Spleen (tissue), 13 donors: ENCODE measurements at places on chromosomes 2 and 18.

- no peaks in the 10 kb centered on the region for H3K27me3 ChIP-seq
- no peaks in the 10 kb centered on the region for H3K4me1 ChIP-seq
- H3K36me3 ChIP-seq, result no peaks in the 10 kb centered on the region
- H3K4me3 ChIP-seq, result no peak overlapping the region
- DNase-seq, result no peak
- H3K27ac ChIP-seq, result no peak overlapping the region
Measured at GRCh38 chr18:59783138-59783537, 85.9 kb upstream of the CCBE1 start.

- no peaks in the 10 kb centered on the region for H3K27me3 ChIP-seq
- no peak overlapping the region for H3K4me3 ChIP-seq
- no peak for DNase-seq
- H3K27ac ChIP-seq, result no peak overlapping the region
Measured at GRCh38 chr2:98560256-98560771, 48.0 kb downstream of the COA5 start.

DNA sequence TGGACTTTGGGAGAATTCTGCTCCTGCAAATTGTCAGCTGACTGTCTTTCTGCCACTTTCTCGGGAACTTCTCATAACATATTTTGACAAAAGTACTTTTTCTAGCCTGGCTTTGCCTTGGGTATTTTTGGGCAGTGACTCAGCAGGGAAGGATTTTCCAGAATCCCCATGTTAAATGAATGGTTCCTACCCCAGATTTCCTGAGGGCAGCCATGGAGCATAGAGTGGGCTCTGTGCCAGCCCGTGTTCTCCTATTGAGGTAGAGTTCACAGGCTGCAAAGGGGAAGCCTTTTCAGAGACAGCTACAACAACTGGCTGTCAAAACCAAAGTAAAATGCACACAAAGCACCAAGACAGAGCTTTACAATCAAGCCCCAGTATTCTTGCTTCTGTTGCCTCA, 59.8 kb downstream of the BMP10 start:
- H3K27me3 ChIP-seq, result no peaks in the 10 kb centered on the region
- peaks cover 3% of the 10 kb centered on the region for H3K36me3 ChIP-seq
- DNase-seq, result no peak
- peaks cover 61% of the 10 kb centered on the region for H3K4me1 ChIP-seq
- H3K4me3 ChIP-seq, result no peak overlapping the region

- peaks cover 7% of the 10 kb centered on the region for H3K4me1 ChIP-seq
- H3K27me3 ChIP-seq, result no peaks in the 10 kb centered on the region
- peaks cover 24% of the 10 kb centered on the region for H3K36me3 ChIP-seq
- H3K27ac ChIP-seq, result no peak overlapping the region
Measured at GRCh38 chr2:45607701-45608100, 3.4 kb downstream of the SRBD1 start.

GRCh38 chr2:31962757-31963361, 47.9 kb downstream of the MEMO1 start:
- no peak overlapping the region for H3K27ac ChIP-seq
- peaks cover 68% of the 10 kb centered on the region for H3K4me1 ChIP-seq
- H3K4me3 ChIP-seq, result no peak overlapping the region
- no peaks in the 10 kb centered on the region for H3K27me3 ChIP-seq
- H3K36me3 ChIP-seq, result no peaks in the 10 kb centered on the region
- DNase-seq, result no peak

- no peak for DNase-seq
- no peaks in the 10 kb centered on the region for H3K27me3 ChIP-seq
- no peak overlapping the region for H3K4me3 ChIP-seq
- no peaks in the 10 kb centered on the region for H3K36me3 ChIP-seq
- H3K4me1 ChIP-seq, result no peaks in the 10 kb centered on the region
- H3K27ac ChIP-seq, result no peak overlapping the region
Measured at GRCh38 chr2:238022594-238023157, 38.1 kb upstream of the SCLY start.

DNA sequence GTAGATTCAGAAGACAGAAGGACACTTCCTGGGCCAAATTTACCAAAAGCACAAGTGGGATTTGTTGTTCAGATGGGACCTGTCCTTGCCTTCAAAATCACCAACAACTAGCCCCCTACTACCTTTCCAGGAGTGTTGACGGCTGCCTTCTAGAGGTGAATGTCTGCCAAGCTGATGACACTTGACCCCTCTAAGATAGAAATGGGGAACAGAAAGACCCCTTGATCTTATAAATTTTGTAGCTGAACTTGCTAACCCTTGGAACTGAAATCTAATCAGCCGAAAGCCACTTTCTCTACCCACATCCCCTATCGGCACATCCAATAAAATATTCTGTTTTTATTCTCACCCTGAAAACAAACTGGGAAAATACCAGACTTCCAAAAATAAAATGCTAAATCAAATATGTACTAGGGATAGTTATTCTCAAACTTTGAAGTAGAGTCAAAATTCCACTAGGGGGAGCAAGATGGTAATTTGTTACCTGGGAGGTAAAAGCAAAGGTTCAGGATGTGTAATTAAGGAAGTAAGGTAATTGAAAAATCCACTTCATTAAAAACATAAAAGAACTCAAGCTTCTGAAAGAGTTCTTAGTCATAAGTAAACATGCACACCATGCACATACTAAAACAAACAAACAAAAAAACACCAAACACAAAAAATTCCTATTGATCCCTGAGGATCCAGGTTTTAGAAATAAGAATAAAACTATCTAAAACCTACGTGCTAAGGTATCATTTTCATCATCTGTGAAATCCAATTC, 119.2 kb downstream of the ANKRD44 start:
- H3K27ac ChIP-seq, result peak overlapping the region; percentile 75
- DNase-seq, result no peak
- H3K4me3 ChIP-seq, result no peak overlapping the region
- H3K4me1 ChIP-seq, result peaks cover 93% of the 10 kb centered on the region
- no peaks in the 10 kb centered on the region for H3K27me3 ChIP-seq

GRCh38 chr2:134838143-134838620, at the start of gene ACMSD:
TSS of gene ACMSD (plus strand) at chr2:134838616. CDS start at chr2:134838683, 67 bp downstream.
- no peaks in the 10 kb centered on the region for H3K36me3 ChIP-seq
- H3K4me1 ChIP-seq, result no peaks in the 10 kb centered on the region
- H3K4me3 ChIP-seq, result no peak within 1 kb of the TSS
- no peak within 1 kb of the TSS for H3K27ac ChIP-seq

DNA sequence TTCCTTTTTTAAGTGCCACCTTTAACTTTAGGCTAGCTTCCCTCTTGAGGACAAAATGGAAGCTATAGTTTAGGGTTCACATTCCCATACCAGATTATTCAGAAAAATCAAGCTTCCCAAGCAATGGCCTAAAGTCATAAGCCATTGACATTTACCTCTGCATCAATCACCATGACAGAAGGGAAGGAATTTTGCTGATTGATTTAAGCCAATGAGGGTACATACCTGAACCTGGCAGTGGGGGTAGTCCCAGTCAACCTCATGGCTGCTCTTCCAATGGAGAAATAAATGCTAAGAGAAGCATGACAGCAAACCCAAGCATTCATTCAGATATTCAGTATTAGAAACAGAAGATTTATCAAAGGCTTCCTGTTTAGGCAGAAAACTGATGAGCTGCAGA, 128.4 kb upstream of the CREB1 start:
- H3K4me1 ChIP-seq, result no peaks in the 10 kb centered on the region
- no peaks in the 10 kb centered on the region for H3K36me3 ChIP-seq
- no peaks in the 10 kb centered on the region for H3K27me3 ChIP-seq

GRCh38 chr2:70685771-70686171, 82.2 kb downstream of the ADD2 start:
- no peak overlapping the region for H3K27ac ChIP-seq
- H3K36me3 ChIP-seq, result peaks cover 7% of the 10 kb centered on the region
- no peaks in the 10 kb centered on the region for H3K4me1 ChIP-seq
- peak; percentile 20 for DNase-seq
- no peak overlapping the region for H3K4me3 ChIP-seq

- DNase-seq, result no peak
- no peak overlapping the region for H3K4me3 ChIP-seq
- no peaks in the 10 kb centered on the region for H3K36me3 ChIP-seq
Measured at GRCh38 chr18:69866212-69866611, 81.5 kb downstream of the CD226 start.

DNA sequence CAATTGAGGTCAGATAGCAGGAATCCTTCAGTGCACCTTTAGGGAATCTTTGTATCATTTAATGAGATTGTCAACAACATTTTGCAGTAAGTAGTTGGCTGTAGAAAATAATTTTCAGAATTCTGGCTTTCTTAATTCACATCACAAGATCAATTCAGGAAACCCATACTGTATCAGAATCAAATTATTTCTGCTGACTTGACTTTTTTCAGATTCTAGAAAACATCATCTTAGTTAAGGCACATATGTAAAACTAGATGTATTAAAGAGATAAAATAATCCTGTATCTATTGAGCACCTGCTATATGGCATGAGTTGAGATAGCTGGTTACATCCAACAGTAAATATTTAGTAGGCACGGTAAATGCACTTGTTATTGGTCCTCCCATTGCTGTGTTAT, 791.4 kb downstream of the TDRD15 start:
- no peaks in the 10 kb centered on the region for H3K4me1 ChIP-seq
- no peaks in the 10 kb centered on the region for H3K36me3 ChIP-seq
- no peak overlapping the region for H3K4me3 ChIP-seq

DNA sequence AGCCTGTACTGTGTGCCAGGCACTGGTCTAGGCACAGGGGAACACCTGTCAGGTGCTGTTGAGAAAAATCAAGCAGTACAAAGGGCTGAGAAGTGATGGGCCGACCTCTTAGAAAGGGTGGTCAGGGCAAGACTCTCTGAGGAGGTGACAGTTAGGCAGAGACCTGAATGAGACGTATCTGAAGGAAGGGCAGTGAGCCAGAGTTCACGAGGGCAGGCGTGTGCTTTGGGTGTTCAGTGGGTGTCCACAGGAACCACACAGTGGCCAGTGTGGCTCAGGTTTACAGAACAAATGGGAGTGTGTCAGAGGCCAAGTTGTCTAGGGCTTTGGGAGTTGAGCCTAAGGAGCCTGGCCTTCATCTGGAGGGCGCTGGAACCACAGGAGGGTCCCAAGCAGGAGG, 6.2 kb downstream of the ARMC9 start:
- H3K27me3 ChIP-seq, result no peaks in the 10 kb centered on the region
- no peak overlapping the region for H3K27ac ChIP-seq
- no peaks in the 10 kb centered on the region for H3K4me1 ChIP-seq
- H3K4me3 ChIP-seq, result no peak overlapping the region

GRCh38 chr18:31558567-31558966, 33.1 kb upstream of the TTR start:
- no peak overlapping the region for H3K27ac ChIP-seq
- H3K4me3 ChIP-seq, result no peak overlapping the region
- no peaks in the 10 kb centered on the region for H3K4me1 ChIP-seq

GRCh38 chr2:132564065-132564464, 105.9 kb downstream of the LYPD1 start:
- H3K36me3 ChIP-seq, result no peaks in the 10 kb centered on the region
- DNase-seq, result no peak
- no peak overlapping the region for H3K4me3 ChIP-seq
- no peaks in the 10 kb centered on the region for H3K4me1 ChIP-seq
- H3K27me3 ChIP-seq, result no peaks in the 10 kb centered on the region

GRCh38 chr2:217252181-217252580, 392.3 kb upstream of the TNP1 start:
- H3K36me3 ChIP-seq, result no peaks in the 10 kb centered on the region
- no peak for DNase-seq
- H3K27me3 ChIP-seq, result peaks cover 10% of the 10 kb centered on the region
- peaks cover 13% of the 10 kb centered on the region for H3K4me1 ChIP-seq
- H3K27ac ChIP-seq, result no peak overlapping the region

DNA sequence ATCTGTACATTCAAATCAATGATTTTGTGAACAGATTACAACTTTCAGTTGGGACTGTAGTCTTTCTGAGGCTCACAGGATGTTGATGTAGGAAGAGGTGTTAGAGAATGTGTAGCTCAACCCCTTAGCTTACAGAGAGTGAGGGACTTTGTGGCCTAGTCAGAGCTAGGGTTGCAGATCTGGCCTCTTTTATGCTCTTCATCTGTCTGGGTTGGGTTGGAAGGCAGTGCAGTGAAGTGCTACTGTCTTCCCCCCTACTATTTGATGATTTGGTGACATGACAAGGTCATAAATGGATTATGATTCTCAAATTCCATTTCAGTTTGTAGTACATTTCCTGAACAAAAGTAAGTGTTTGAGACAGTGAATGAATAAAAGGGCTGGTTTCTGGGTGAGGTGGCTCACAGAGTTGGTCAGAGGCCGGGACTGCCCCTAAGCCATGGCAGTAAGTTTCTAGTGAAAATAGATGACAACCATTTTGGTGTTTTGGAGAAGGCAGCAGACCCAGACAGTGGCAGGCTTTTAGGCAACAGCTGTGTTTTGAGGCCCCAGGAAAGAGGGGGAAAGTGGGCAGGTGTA, 21.6 kb downstream of the MAP4K4 start:
- no peaks in the 10 kb centered on the region for H3K36me3 ChIP-seq
- peak overlapping the region; percentile 24 for H3K27ac ChIP-seq
- no peak for DNase-seq
- no peaks in the 10 kb centered on the region for H3K27me3 ChIP-seq
- peaks cover 31% of the 10 kb centered on the region for H3K4me1 ChIP-seq
- no peak overlapping the region for H3K4me3 ChIP-seq

DNA sequence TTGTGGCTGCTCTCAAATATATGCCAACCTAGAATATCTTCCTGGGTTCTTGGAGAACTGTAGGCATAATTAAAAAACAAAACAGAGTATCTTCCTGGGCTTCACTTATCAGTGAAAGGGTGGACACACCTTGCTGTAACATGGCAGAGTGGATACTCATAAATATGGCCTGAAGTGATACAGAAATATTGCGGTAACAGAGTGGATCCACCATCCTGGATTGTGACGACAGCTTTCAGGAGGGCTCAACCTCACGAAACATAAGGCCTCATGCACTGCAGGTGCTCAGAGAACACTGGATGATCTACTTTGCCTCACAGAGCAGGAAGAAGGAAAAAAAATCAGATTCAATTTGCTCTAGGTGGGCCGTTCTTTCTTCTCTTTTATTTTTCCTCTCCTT, 336.0 kb downstream of the NBAS start:
- H3K4me3 ChIP-seq, result no peak overlapping the region
- no peaks in the 10 kb centered on the region for H3K4me1 ChIP-seq
- peaks cover 9% of the 10 kb centered on the region for H3K36me3 ChIP-seq
- DNase-seq, result no peak
- H3K27me3 ChIP-seq, result no peaks in the 10 kb centered on the region
- no peak overlapping the region for H3K27ac ChIP-seq

GRCh38 chr2:64812285-64812684, 158.6 kb upstream of the SERTAD2 start:
- peaks cover 11% of the 10 kb centered on the region for H3K4me1 ChIP-seq
- no peaks in the 10 kb centered on the region for H3K36me3 ChIP-seq
- H3K27me3 ChIP-seq, result no peaks in the 10 kb centered on the region
- no peak for DNase-seq
- no peak overlapping the region for H3K4me3 ChIP-seq

DNA sequence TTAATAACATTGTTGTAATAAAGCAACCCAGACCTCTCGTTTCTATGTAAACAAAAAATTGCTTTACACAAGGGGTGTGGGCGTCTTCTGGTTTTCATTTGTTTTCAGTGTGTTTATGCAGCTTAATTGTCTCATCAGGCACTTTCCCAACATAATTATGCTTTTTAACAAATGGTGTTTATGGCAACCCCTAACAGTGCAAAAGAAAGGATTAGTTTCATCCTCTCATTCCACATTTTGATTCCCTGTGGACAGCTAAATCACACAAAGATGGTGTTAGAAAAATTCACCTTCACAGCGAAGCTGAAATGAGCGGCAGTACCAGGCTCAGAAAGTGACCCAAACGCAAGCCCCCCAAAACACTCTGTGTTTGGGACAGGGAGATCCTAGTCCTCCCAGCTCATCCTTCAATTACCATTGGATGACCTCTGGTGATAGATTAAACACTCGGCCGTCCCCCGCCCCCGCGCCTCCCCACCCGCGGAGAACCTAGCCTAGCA, 724 bp downstream of the FTCDNL1 start:
- peaks cover 7% of the 10 kb centered on the region for H3K27me3 ChIP-seq
- DNase-seq, result no peak
- peaks cover 25% of the 10 kb centered on the region for H3K4me1 ChIP-seq
